ENCODE measurements at places on chromosomes 13 and 19.

- DNase-seq, result no peak
These were observed 180.0 kb downstream of the USP12 start for GRCh38 chr13:26991508-26992181.

DNA sequence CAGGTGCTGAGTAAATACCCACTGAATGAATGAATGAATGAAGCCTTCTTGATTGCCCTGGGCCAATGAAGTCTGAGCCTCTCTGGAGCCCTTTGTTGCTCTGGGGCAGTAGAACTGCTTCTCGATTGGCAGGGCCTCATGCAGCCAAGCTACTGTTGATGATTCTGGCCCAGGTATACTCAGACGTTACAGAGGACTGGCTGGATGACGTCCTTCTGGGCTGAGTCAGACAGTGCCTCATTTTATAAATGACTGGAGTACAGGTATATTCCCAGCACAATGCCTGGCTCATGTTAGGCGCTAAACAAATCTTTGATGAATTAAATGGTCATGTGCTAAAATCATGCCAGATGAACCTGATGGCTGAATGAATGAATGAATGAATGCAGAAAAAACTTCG is 243.8 kb upstream of the MAB21L1 start:
- DNase-seq, result no peak

DNA sequence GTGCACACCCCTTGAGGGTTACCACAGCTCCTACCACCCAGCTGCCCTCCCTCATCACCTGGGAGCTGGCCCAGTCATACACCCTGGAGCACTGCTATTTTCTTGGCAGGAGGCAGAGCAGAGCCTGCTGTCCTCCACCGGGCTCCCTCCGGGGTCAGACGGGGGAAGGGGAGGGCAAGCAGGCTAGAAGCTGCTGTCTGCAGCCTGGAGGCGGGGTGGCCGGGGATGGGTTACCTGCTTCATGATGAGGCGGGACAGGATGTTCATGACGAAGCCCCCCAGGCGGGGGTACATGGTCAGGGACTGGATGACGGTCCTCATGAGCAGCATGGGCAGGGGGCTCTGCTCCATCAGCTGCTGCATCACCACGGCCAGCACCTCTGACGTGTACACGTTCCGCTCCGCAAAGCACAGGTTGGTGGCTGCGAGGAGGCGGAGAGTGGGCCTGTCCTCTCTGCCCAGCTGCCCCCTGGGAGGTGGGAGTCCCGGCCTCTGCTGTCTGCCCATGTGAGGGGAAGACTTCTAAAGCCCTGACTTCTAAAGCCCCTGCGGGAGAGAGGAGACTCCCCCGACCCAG is 2.7 kb upstream of the RSPH6A start:
- no peak for DNase-seq

DNA sequence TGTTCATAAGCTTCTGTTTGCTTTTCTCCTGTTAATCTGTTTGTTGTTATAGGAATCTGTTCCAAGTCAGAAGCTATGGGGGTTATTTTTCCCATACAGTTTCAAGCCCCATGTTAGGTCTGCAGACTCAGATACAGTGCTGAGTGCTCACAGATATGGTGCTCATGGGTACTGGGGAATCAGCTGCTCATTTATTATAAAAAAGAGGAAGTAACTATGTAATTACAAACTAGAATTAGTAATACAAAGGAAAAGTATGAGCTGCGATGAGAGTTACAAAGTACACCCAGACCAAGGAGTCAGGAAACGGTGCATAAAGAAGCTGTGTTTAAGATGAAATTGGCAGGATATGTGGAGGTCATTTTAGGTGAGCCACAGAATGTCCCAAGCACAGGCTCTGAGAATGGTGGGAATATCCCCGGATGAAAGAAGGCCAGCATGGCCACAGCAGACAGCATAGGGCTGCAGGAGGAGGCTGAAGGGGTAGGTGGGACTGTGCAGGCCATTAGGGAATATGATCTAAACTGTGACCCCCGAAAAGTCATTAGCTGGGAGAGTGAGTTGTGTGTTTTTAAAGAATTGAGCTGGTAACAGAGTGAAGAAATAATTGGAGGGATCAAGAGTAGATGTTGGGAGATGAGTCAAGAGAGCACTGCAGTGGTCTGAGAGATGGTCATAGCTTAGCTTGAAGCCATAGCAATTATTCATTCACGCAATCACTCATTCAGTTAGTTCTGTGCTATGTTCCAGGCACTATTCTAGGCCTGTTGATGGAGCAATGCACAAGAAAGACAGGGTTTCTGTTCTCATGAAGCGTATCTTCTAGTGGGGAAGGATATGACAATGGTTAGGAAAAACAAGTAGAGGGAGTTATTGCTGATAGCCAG is 177.4 kb upstream of the UBL3 start:
- no peak for DNase-seq

DNA sequence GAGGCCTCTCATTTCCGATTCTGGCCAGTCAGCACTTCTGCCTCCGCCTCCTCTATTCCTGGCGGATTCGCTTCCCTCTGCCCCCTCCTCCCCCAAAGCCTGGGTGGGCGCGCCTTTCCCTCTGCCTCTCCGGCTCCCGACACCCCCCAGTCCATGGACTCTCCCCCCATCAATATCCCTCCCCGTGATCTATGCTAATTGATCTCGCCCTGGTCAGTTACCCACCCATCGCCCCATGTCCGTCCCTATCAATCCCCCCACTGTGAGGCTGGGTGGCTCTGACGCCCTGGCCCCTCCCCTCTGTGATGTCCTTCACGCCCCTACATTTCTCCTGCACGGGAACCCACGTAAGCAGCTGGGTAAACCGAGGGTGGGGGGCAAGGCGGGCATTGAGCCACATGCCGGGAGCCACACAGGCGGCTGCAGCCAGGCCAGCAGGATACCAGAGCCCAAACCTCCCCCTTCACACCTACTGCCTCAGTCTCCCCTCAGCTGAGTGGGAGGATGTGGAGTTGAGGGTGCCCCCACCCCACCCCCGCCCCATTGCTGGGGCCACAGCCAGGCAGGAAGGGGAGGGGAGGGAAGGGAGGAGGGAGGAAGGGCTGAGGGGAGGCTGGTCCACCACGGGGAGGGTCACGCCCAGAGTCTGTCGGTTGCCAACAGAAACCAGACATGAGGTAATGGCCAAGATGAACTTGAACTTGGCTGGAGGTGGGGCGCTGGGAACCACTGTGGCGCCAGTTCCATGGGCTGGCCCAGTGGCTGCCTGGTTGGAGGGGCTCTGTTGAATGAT is 21.0 kb downstream of the SMIM24 start:
- no peak for DNase-seq

DNA sequence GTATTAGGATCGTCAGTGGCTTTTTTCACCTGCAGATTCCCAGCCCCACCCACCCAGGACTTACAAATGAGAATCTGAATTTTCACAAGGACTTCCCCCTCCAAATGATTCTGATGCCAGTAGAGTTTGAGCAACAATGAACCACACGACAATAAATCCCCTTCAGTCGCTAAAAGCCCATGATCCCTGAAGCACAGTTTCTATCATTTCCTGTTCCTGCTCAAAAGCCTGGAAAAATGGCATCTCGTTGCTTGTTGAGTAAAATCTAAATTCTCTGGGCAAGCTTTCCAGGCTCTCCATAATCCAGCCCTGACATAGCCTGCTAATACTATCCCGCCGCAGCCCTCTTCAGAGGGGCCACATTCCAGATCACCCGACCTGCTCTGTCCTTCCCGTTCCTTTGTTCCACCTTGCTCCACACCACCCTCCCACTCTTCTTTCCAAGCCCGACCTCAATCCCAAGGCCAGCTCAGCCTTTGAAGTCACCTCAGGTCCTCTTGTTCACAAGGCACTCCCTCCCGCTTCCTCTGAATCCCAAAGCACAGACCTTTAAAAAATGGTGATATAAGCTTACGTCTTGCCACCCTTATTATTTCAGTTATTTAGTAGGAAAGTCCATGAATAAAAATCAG is 67.9 kb downstream of the NUFIP1 start:
- no peak for DNase-seq

GRCh38 chr13:82747958-82748357 is 1134.3 kb downstream of the SLITRK1 start:
- no peak for DNase-seq

GRCh38 chr19:45177817-45178261 is at the start of gene TRAPPC6A:
Gene TRAPPC6A, minus strand, starts transcription at chr19:45178237. Its CDS starts 19 bp downstream, at chr19:45178218.
- peak; percentile 92 for DNase-seq

DNA sequence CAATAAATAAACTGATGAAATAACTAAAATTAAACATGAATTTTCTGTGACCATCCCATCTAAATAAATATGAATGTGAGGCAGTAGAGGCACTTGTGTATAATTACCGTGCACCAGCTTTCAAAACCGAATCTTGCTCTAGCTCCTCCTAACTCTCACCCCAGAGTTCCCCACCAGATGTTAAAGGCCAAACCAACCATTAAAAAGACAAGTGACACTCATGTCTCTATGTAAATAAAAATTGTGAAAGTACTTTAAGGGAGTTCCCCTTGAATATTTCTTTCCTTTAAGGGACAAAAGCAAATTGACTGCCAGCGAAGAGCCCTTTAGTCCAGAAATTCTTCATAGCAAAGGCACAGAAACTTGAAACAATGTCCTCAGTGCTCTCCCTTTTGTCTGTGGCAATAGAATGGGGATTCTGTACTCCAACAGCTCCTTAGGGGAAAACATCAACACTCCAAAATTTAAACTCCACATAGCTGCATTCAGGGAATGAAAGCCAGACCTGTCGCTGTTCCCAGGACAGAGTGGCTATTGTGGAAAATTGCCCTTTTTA is 101.7 kb upstream of the SOX21 start:
- DNase-seq, result no peak

DNA sequence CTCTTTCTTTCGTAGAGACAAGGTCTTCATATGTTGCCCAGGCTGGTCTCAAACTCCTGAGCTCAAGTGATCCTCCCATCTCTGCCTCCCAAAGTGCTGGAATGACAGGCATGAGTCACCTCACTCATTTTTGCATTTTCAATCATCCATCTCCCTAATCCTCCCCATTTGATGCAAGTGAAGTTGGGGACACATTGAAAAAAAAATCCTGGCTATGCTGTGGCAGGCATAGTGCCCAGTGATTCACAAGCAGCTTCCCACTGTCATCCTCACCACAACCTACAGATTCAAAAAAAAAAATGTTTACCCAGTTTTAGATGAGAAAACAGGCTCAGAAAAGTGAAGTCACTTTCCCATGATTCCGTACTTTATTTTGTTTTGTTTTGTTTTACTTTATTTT is 44.7 kb upstream of the USP29 start:
- no peak for DNase-seq

DNA sequence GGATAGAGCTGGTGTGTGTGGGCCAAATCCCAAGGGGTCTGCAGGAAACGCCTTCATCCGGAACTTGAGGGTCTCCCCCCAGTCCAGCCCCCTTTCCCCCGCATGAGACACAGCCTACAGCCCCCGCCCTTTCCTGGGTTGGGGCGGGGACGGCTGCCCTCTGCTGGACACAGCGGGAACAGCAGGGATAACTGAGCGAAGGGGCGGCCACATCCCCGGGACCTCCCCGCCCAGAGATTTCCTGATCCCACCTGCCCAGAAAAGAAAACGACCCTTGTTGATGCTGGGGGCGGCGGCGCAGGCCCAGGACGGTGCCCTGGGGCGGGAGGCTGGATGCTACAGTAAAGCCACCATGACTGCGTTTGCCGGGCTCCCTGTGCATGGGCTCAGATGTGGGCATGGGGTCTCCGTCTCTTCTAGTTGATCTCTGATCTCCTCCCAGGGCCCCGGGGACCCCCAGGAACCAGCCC is 14.2 kb downstream of the ONECUT3 start:
- DNase-seq, result no peak

Data from RKO (cell line).